Adrenal gland (tissue), 19 donors: ENCODE measurements at places on chromosomes 5 and 9. TPM values are rescaled to one million over a fixed set of nuclear protein-coding genes. Genes with fewer than 3 reads are reported as not detected.

DENND1A gene
- 18.0 TPM for polyA plus RNA-seq

NTMT1 gene
- 87.5 TPM for polyA plus RNA-seq

SEMA5A gene
- 0.40 TPM for polyA plus RNA-seq

FOXD4L3 gene
- polyA plus RNA-seq: 0.03 TPM

TAF11L10 gene
- not detected for polyA plus RNA-seq

SLC6A19 gene
- polyA plus RNA-seq: not detected

ORM1 gene
- 3.3 TPM for polyA plus RNA-seq

ITK gene
- polyA plus RNA-seq: 0.88 TPM

ENC1 gene
- polyA plus RNA-seq: 3.4 TPM

FABP6 gene
- 12.6 TPM for polyA plus RNA-seq

EPB41L4B gene
- polyA plus RNA-seq: 37.2 TPM

NRARP gene
- 0.59 TPM for polyA plus RNA-seq

TSSK1B gene
- polyA plus RNA-seq: not detected

GSN gene
- polyA plus RNA-seq: 432 TPM

BTNL8 gene
- 0.32 TPM for polyA plus RNA-seq

PHYHD1 gene
- polyA plus RNA-seq: 86.6 TPM

CACNA1B gene
- polyA plus RNA-seq: 1.1 TPM

SCAI gene
- 3.1 TPM for polyA plus RNA-seq

UAP1L1 gene
- polyA plus RNA-seq: 15.9 TPM

C5 gene
- 3.5 TPM for polyA plus RNA-seq

GFI1B gene
- polyA plus RNA-seq: 0.03 TPM

SPATA31A5 gene
- not detected for polyA plus RNA-seq

ERBIN gene
- polyA plus RNA-seq: 10.7 TPM

CRB2 gene
- polyA plus RNA-seq: 0.08 TPM

RASGRF2 gene
- polyA plus RNA-seq: 2.1 TPM

ARHGEF37 gene
- 1.8 TPM for polyA plus RNA-seq

CORO2A gene
- polyA plus RNA-seq: 1.6 TPM

GPR21 gene
- 0.32 TPM for polyA plus RNA-seq
